ENCODE measurements at places on chromosomes 6 and 20.

DNA sequence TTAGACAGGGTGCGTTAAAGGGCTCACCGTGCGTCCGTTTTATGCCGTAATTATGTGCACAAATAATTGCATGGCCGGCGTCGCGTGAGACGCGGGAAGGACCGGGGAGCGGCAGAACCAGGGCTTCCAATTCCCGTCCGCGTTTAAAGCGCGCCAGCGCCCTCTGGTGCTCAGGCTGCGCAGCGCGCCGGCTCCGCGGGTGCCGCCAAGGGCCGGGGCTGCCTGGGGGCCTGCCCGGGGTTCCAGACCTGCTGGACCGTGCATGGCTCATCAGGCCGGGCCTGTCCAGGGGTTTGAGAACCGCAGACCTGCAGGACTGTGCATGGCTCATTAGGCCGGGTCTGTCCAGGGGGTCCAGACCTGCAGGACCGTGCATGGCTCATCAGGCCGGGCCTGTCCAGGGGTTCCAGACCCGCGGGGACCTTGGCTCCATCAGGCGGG, 369.0 kb downstream of the THBS2 start:
- DNase-seq, result peak; percentile 56

- no peak for DNase-seq
These were observed 212.6 kb upstream of the RSPO3 start for GRCh38 chr6:126905917-126906316.

GRCh38 chr20:8220716-8221115, 88.7 kb downstream of the PLCB1 start:
- no peak for DNase-seq

- no peak for DNase-seq
These were observed 85.4 kb downstream of the HFE start for GRCh38 chr6:26172608-26172968.

- DNase-seq, result no peak
These were observed 344.7 kb downstream of the NKAIN2 start for GRCh38 chr6:124148236-124148957.
